Osteocyte (in vitro differentiated cells): ENCODE measurements at places on chromosomes 5 and 9. TPM values are rescaled to one million over a fixed set of nuclear protein-coding genes. Genes with fewer than 3 reads are reported as not detected.
A peak's percentile ranks its signal among the peaks of the same experiment; 100 is the strongest.

DNA sequence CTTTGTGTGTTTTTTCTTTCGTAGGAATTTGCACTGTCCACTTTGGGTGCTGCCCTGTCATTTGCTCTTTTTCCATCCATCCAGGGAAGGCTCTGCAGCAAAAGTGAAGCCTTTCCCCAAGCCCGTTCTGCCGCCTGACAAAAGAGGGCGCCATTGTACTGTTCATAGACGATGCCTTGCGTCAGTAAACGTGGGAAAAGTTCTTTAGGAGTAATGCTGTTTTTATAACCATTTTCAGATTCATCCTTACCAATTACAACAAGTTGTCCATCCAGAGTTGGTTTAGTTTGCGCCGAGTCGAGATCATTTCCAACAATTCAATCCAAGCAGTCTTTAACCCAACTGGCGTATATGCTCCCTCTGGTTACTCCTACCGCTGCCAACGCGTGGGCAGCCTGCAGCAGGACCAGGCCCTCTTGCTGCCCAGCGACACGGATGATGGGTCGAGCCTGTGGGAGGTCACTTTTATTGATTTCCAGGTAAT lies 34.3 kb upstream of the RPS23 start:
- peak; percentile 88 for DNase-seq

DNA sequence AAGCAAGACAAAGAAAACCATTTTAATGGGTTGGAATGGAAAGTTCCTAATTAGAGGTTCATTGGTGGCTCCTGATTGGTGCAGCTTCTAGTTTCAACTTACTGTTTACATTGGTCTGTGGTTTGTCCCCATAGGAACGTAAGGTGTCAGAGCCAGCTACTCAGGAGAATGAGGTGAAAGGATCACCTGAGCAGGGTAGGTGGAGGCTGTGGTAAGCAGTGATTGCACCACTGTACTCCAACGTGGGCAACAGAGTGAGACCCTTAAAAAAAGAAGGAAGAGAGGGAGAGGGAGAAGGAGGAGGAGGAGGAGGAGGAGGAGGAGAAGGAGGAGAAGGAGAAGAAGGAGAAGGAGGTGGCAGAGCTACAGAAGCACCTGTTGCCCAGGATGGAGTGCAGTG lies 30.4 kb downstream of the KCNIP1 start:
- no peak for DNase-seq

DNA sequence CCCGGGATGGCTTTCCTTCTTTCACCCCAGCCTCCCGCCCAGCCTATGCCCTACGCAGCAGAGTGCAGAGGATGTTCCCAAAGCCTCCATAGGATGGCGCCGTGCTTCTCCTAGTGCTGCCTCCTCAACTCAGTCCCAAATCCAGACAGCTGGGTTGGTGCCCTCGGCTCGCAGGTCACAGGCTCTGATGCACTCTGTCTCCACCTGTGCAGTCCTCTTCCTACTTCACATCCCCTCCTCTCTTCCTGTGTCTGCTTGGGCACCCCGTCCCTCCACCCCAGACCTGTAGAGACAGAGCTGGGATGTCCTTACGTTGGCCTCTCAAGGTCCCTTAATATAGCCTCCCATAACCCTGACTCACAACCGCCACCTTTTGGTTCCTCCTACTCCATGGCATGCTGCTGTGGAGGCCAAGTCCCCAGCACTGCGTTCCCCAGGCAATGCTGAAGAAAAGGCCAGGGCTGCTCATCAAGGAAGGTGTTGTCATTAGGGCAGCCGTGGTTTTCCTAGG lies 314.4 kb downstream of the GADD45G start:
- peak; percentile 67 for DNase-seq

DNA sequence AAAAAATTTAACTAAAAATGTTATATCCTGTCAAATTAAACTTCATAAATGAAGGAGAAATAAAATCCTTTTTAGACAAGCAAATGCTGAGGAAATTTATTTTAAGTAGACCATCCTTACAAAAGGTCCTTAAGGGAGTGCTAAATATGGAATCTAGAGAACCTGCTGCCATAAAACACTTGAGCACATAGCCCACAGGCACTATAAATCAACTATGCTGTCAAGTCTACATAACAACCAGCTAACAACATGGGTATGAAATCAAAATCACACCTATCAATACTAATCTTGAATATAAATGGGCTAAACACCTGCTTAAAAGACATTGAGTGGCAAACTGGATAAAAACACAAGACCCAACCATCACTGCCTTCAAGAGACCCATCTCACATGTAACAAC lies 15.1 kb upstream of the PRSS3 start:
- no peak for DNase-seq

GRCh38 chr5:96426831-96427230 lies 6.2 kb downstream of the PCSK1 start:
- no peak for DNase-seq

DNA sequence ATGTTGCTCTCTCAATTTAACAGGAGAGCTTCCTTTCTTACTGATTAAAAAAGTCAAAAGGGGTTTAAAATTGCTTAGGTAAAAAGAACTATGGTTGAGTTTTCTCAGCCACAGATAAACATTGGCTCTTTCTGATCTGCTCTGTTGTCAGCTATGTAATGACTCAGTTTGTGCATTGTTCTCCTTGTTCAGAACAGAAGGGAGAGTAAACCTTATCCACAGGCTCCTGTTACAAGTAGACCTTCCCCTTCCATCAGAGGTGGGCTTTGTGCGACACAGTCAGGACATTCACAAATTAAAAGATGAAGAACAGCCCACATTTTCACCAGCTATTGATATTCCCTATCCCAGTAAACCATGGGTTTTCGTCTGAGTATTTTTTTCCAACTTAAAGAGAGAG lies 236.3 kb upstream of the SEMA6A start:
- no peak for DNase-seq

DNA sequence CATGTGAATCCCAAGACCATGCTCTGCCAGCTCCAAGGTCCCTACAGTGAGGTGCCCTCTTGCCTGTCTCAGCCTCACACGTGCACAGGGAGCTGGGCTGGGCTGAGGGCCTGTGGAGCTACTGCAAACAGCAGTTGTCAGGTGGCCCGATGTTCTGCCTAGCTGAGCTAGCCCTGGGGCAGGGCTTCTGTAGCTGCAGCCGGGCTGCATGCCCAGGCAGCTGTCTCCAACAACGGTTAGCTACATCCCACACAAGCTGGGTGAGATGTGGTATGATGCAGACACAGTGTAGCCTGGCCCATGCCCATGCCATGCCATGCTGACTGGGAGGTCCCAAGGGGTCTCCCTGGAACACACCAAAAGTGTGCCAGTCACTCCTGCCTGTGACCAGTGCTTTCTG lies 62.0 kb downstream of the MACROH2A1 start:
- DNase-seq, result no peak

DNA sequence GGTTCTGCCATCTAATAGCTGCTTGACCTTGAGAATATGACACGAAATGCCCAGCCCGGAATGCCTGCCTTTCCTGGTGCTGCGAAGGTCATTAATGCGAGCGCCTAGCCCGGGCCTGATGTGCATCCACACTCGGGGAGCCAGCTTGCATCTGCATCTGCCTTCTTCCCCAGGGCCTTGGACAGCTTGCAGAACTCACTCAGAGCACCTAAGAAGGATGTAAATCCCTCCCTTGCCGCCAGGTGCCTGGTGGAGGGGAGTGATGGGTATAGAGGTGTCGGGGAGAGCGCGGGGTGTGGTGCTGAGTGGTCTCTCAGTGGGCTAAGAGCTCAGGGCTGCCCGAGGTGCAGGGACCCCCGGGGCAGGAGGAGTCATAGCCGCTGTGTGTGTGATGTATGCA lies 127.2 kb downstream of the MRPL36 start:
- DNase-seq, result no peak

DNA sequence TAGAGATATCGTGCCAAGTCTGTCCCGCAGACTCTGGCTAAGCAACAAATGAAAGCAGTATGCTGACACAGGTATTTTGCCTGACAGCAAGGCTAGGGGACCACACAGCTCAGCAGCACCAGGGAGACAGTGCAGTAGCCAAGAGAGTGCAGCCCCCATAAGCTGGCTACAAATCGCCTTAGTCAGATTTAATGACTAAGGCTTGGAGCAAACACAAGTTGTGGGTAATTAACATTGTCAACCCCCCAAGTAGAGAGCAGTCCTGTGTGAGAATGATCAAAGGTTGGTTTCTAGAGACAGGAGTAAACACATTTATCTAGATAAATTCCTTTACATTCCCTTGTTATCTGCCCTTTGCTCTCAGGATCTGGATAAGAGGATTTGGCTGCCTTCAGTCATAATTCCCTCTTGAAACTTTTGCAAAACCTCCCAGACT lies 1434.5 kb upstream of the CDH6 start:
- DNase-seq, result no peak

GRCh38 chr5:88143693-88144218 lies 124.9 kb downstream of the TMEM161B start:
- DNase-seq, result no peak

DNA sequence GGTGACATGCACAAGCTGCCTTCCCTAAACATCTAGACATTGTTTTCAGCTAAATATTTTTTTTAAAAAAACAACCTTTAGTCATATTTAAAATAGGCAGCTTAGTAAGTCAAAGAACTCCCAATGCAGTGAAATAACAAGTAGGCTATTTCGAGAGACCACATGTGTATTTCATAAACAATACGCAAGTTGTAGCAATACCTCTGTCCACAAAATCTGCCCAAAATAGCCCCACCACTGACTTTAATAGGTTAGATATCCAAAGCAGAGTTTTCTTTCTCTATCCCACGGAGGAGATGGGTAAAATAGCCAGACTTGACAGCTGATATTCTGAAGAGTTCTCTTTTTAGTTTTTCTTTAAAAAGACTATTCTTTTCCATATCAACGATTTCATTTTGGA lies 1.2 kb downstream of the SLC24A2 start:
- DNase-seq, result no peak

- no peak for DNase-seq
Measured at GRCh38 chr5:33470544-33470943, 29.8 kb downstream of the TARS1 start.

GRCh38 chr5:79305706-79306105 lies 69.8 kb downstream of the JMY start:
- no peak for DNase-seq

DNA sequence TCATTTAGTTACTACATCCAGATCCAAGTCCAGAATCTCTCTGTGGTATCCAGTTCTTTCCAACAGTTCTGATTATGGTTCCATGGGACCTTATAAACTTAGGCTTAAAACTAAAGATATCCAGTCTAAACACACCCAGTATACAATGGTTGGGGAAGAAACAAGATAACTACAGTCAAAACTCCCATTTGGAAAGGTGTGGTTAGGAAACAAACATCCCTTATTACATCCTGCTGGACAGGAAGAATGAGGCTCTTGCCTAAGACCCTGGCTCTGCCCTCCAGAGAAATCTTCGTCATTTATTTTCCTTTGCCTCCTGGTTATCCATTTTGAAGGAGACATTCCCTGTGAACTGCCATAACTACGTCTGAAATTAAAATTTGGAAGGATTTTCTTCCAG lies 64.6 kb upstream of the EPB41L4A start:
- DNase-seq, result no peak

GRCh38 chr5:175677571-175677970 lies 19.7 kb downstream of the HRH2 start:
- DNase-seq, result no peak

POU5F2 gene
- 1.0 and 1.2 TPM in 2 replicates for total RNA-seq

GNPDA1 gene
- 51.4 and 52.0 TPM in 2 replicates for total RNA-seq

ECSCR gene
- 0.47 TPM in 1 of 2 replicates, not detected in the other for total RNA-seq

MYORG gene
- total RNA-seq, result 1.3 and 2.5 TPM in 2 replicates

GPRIN1 gene
- 1.6 TPM in 2 replicates for total RNA-seq

EIF4E1B gene
- total RNA-seq, result not detected in 2 replicates
